ENCODE measurements at places on chromosomes 6 and 20.

DNA sequence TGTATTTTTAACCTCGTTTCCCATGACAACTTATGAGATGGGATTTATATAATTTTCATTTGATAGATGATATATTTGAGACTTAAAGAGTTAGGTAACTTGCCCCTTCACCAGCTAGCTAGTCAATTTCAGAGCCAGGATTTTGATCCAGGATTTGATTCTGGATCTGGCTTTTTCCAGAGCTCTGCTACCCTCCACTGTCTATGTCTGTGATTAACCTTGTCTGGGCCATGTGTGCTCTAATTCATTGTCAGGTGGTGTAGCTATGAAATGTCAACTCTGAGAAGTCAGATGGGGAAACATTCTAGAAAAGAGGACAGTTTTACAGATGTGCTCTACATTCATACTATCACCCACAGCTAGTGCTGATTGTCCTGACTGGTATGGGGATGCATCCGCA lies 42.5 kb upstream of the MLIP start:
- DNase-seq, result no peak

DNA sequence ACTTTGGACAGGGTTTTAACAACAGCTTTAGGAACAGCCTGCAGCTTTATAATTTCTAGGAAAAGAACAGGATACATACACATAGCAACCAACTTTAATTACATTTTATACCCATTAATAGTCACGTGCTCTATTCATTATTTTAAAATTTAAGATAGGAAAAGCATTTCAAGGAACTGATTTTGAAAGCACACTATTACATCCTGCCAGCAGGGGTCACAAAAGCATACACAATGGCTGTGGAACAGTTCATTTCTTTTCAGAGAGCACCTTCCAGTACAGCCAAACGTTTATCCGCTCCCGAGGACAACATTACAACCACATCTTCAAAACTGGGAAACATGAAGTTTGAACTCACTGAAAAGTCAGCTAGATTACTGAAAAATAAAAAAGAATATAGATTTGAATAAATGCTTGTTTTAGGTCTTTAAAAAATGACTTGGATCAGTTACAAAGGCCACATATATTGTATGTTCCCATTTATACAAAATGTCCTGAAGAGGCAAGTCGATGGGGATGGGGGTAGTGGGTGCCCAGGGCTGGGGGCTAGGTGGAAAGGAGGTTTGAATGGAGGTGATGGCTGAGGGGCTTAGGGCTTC lies 104.6 kb upstream of the EXOC2 start:
- DNase-seq, result no peak

- DNase-seq, result no peak
Measured at GRCh38 chr6:130178692-130179091, 44.1 kb downstream of the SAMD3 start.

DNA sequence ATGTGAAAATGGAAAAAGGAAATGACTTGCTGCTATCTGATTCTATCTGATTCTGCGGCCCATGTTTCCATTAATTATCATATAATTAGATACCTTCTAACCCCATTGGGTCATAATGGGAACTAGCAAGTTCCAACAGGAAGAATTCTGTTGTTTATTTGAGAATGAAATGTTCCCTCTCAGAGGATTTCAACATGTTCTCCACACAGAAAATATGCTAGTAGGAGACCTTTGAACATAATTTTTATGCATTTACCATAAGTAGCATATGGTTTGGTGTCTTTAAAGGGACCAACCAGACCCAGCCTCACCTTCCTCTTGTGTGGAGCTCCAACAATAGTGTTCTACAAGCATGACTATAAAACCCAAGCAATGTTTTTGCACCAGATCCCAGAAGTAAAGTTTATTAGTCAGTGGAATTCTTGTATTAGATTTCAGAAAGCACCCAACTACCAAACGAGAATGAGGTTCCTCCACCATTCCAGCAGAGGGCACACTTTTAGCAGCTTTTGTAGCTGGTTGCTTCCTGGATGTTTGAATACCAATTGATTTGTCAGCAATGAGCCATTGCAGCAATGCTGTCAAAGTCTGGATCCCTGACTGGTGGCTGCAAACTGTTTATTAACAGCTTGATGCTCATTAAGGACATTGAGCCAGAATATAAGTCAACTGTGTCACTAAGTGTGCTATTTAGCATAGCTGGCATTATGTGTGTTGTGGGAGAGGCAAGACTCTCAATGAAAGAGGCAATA lies 143.6 kb upstream of the GJE1 start:
- no peak for DNase-seq

- DNase-seq, result no peak
Measured at GRCh38 chr6:57190140-57190539, 18.0 kb downstream of the BAG2 start.

GRCh38 chr20:1427457-1428054 lies 34.7 kb upstream of the FKBP1A start:
- DNase-seq, result no peak
